ENCODE measurements at places on chromosomes 1 and 21.

DNA sequence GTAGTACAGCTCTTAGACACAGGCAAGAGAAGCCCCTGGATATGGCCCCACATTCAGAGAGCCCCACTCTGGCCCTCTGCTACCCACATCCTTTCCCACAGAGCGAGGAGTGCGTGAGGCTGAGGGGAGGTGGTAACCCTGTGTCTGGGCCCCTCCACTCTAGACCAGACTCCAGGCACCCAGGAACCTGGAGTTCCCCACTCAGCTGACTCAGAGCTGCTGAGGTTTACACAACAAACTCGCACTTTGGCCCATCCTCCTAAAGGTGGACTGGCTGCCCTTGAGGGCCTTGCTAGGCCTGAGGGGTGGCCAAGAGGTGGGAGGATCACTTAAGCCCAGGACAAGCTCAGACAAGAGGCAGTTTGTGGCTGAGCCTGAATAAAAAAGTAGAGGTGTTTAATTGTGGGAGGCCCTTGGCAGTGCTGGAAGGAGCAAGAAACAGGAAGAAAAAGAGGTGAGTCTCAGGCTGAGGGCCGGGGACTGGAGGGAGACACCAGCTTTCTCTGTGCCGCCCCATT is 10.7 kb downstream of the MR1 start:
- DNase-seq, result no peak

- no peak for DNase-seq
Measured at GRCh38 chr21:35044770-35045541, 4.1 kb downstream of the RUNX1 start.

DNA sequence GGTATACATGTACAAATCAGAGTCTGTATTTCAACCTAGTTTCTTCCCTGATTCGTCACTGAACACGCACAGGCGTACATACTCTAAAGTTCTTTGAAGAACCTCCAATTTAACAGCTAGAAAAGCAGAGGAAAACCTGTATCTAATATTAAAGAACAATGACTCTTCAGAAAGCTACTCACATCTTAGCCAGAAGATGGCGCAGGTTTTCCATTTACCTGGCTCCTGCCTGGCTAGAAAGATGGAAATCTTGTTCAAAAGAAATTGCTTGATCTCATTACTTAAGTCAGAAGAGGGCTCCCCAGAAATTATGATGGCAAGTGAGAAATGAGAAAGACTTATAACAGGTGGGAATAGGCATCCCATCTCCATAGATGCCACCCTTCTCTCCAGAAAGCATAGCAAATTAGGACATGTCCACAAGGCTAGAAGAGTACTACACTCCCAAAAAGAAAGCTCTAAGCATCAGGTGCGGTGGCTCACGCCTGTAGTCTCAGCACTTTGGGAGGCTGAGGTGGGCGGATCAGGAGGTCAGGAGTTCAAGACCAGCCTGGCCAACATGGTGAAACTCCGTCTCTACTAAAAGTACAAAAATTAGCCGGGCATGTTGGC is 19.0 kb upstream of the L1TD1 start:
- DNase-seq, result peak; percentile 35

- no peak for DNase-seq
Measured at GRCh38 chr1:108617008-108617723, 43.7 kb downstream of the HENMT1 start.

DNA sequence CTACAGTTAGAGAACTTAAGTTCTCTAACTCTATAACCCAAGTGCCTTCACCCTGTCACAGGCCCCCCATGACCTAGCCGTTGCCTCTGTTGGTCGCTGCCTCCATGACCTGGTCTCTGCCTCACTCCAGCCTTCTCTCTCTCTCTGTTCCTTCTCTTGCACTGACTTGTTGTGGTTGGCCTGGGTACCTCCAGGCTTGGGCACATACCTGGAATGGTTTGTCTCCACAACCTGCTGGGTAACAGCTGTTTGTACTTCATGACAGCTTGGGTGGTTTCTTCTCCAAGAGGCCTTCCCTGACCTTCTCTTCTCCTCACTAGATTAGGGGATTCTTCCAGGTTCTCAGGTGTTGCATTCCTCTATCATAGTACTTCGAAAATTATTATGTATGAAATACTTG is 371.6 kb upstream of the USP24 start:
- DNase-seq, result no peak

DNA sequence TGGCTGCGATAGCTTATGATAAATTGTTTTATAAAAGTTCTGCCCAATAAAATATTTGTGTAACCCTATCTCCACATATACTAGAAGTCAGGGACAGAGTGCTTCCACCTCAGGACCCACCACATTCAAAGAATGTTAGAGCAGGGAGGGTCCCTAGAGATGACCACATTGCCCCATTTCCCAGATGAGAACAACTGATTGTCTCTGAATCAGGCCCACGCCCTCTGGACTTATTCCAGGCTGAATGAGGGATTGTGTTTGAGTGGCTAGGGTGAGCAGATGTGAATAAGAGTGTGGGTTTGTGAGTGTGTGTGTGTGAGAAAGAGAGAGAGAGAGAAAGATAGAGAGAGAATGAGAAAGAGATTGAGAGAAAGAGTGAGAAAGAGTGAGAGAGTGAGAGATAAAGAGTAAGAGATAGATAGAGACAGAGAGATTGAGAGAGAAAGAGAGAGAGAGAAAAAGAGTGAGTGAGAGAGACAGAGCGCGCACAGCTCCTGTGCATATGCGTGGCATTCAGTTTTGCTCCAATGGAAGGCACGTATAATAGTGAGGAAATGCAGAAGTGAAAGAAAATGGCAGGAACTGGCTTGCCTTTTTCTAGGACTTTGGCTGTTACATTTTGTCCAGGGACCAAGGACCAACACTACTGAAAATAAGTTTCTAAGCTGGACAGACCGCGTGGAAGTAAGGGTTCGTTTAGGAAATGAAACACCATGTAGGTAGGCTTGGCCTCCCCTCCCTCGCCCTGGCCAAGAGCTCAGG is 94.1 kb downstream of the ABCA4 start:
- no peak for DNase-seq

GRCh38 chr21:35048183-35048601 is 910 bp downstream of the RUNX1 start:
- DNase-seq, result peak; percentile 38

- DNase-seq, result no peak
Measured at GRCh38 chr1:7861452-7861851, 8.6 kb upstream of the UTS2 start.

DNA sequence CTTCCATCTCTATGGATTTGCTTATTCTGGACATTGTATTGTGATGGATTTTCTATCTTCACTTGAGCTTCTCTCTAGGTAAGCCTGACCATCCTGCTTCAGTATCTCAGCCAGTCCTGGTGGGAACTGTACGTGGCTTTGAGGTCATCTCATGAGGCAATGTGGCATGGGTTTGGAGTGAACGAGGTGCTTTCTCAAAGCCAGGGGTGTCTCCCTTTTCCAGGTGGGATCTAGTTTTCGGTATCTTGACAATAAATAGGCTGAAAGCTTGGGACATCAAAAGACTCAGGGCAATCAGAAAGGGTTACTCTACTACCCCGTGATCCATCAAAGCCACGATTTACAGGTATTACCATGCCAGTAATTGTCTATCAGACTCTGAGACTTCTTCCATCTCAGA is 40.8 kb downstream of the AZIN2 start:
- no peak for DNase-seq

- DNase-seq, result no peak
Measured at GRCh38 chr1:27430903-27431600, 38.6 kb downstream of the GPR3 start.

DNA sequence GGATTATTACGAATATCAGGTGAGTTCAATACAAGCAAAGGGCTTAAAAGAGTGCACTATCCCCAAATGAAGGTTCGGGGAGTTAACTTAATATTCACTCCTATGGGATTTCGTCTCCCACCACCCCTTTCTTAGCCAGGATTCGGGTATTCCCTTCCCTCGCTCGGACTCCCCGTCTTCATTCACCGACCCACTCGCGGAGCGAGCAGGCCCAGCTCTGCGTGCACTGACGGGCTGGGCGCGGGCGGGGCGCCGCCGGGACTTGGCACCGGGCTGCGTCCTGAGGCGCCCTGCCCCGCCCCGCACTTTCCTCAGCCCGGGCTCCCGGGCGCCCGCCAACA is 7.7 kb upstream of the MPZL1 start:
- DNase-seq, result no peak

- DNase-seq, result no peak
Measured at GRCh38 chr1:228403231-228403631, 3.4 kb downstream of the TRIM11 start.

GRCh38 chr1:147242449-147243227 is at the start of gene CHD1L:
Gene CHD1L (plus strand): TSS chr1:147242684. CDS start chr1:147242704, 20 bp downstream.
- DNase-seq, result peak; percentile 94

GRCh38 chr1:61506236-61506635 is 218.7 kb downstream of the TM2D1 start:
- DNase-seq, result no peak

DNA sequence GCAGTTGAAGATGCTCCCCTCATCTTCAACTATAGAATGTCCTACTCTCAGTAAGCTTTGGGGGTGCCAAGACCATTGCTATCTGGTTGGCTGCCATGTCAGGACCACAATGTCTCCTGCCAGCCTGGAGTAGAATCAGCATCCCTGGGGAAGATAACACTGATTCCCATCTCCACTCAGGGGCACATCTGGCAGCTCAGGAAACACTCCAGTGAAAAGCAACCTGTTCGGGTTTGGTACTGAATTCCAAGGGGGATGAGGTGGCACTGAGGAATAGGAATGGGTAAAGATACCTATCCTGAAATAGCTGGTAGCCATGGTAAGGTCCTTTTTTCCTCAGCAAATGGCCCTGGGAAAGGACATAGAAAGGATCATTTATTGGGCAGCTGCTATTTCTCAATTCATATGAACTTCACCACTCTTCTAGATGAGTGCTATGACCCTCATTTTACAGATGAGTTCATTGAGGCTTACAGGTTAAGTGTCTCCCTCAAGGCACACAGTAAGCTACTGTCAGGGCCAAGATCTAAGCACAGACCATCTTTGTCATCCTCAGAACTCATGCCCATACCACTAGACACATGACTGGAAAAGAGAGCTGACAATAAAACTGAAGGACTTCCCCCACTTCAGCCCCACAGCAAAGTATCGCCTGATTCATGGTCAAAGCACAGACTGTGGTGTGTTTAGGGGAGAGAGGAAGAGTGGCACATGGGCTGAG is 31.4 kb downstream of the AK2 start:
- peak; percentile 29 for DNase-seq

DNA sequence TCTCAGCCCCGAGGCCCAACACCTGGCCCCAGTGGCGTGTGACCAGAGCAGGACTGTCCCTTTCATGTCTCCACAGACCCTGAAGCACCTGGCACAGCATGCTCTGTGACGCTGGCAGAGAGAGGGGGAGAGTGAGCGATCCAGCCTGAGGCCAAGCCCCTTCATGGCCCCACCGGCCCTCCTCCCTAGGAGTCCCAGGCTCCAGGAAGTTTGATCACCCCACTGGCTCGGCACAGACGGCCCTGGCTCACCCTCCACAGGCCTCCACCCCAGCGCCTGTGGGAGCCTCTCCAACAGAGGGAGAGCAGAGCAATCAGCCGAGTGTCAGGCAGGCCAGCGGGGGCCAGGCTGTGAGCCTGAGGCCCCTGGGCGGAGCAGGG is 11.0 kb downstream of the SH3BGRL3 start:
- DNase-seq, result no peak

- peak; percentile 25 for DNase-seq
Measured at GRCh38 chr1:110309767-110310166, 29.4 kb upstream of the RBM15 start.

DNA sequence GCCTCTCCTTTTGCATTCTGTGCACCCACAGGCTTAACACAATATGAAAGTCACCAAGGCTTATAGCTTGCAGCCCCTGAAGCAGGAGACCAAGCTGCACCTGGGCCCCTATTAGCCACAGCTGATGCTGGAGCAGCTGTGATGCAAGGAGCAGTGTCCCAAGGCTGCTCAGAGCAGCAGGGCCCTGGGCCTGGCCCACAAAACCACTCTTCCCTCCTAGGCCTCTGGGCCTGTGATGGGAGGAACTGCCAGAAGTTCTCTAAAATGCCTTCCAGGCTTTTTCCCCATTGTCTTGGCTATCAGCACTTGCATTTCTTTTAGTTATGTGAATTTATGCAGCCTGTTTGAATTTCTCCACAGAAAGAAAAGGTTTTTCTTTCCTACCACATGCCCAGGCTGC is 89.5 kb upstream of the KCTD3 start:
- DNase-seq, result no peak

DNA sequence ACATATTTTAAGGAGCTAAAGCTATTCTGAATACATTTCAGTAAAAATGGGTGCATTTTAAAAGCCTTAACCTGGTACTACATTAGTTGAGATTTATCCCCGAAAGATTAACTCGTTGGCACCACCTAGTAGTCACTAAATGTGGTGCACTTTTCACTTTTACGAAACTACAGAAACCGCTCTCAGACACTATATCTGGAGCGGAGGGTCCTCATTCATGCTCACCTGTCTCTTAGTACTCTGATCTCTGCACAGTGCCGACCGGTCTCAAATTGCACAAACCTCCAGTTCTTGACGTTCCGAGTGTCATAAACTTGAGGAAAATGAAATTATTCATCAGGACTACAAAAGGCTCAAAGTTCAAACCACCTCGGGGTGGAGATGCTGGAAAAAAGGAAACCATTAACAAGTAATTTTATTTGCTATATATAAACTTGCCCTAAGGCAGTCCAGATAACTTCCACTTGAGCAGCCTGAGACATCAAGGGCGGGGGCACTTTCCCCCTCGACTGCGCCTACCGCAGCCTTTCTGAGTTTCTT is 722 bp downstream of the LZIC start:
- peak; percentile 70 for DNase-seq

- DNase-seq, result no peak
Measured at GRCh38 chr1:189816558-189816957, 661.1 kb downstream of the BRINP3 start.
